ENCODE measurements at places on chromosomes 4 and X.
A peak's percentile ranks its signal among the peaks of the same experiment; 100 is the strongest.

DNA sequence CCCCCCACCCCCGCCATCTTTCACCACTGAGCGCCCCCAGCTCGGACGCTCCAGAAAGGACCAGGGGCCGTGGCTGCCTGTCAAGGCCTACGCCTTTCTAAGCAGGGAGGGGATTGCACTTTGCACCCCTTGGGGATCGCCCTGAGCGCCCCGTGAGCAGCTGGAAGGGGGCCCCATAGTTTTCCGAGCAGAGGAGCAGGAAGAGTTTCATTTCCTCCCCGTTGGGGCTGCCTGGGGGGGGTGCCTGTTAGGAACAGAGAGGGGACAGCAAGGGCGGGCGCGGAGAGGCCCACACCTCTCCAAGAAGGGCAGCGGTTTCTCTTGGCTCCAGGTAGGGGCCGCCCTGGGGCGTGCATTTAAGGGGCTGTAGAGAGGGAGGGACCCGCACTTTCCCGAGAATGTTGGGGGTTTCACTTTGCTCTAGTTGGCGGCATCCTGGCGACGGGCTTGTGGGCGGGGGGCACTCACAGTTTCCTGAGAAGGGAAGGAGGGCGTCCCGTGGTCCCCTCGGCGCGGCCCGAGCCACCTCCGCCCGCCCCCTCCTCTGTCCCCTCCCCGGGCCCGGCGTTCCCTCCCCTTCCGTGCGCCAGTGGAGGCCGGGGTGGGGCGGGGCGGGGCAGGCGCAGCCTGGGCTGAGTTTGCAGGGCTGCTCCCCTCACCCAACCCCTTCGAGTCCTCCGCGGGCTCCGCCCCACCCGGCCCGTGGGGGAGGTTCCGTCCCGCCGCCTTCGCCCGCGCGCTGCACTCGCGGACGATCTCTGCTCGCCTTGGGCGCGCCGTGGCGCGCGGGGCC is 82.3 kb upstream of the CD99 start:
- H3K27ac ChIP-seq = peak overlapping the region; percentile 91
- no peaks in the 10 kb centered on the region for H3K27me3 ChIP-seq
- H3K4me3 ChIP-seq = peak overlapping the region; percentile 83
- H3K36me3 ChIP-seq = peaks cover 4% of the 10 kb centered on the region
- peaks cover 27% of the 10 kb centered on the region for H3K4me1 ChIP-seq

DNA sequence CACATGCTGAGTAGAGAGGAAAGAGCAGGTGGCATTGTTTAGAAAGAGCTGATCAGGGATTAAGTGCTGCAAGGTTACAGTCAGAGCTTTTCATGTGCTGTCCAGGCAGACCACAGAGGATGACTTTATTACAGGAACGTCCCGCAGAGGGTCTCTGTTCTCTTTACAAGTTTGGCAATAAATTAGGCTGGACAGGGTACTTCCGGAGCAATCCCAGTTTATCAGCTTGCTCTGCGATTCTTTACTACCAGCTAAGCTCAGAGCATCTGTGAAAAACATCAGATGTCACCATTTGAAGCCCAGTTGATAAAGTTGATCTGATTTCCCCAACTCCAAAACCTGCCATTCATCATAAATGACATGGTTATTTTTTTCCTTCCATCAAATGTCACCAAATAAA is 633.1 kb downstream of the NLGN4X start:
- no peak overlapping the region for H3K27ac ChIP-seq
- H3K36me3 ChIP-seq = no peaks in the 10 kb centered on the region
- H3K27me3 ChIP-seq = no peaks in the 10 kb centered on the region

- H3K4me1 ChIP-seq = no peaks in the 10 kb centered on the region
- no peak for DNase-seq
- H3K36me3 ChIP-seq = no peaks in the 10 kb centered on the region
- no peak overlapping the region for H3K27ac ChIP-seq
- no peak overlapping the region for H3K4me3 ChIP-seq
Measured at GRCh38 chr4:110787707-110788106, 164.8 kb upstream of the PITX2 start.

GRCh38 chr4:107991945-107992630 is 2.4 kb downstream of the HADH start:
- H3K27ac ChIP-seq = no peak overlapping the region
- H3K4me3 ChIP-seq = no peak overlapping the region
- peaks cover 45% of the 10 kb centered on the region for H3K4me1 ChIP-seq
- H3K36me3 ChIP-seq = no peaks in the 10 kb centered on the region

DNA sequence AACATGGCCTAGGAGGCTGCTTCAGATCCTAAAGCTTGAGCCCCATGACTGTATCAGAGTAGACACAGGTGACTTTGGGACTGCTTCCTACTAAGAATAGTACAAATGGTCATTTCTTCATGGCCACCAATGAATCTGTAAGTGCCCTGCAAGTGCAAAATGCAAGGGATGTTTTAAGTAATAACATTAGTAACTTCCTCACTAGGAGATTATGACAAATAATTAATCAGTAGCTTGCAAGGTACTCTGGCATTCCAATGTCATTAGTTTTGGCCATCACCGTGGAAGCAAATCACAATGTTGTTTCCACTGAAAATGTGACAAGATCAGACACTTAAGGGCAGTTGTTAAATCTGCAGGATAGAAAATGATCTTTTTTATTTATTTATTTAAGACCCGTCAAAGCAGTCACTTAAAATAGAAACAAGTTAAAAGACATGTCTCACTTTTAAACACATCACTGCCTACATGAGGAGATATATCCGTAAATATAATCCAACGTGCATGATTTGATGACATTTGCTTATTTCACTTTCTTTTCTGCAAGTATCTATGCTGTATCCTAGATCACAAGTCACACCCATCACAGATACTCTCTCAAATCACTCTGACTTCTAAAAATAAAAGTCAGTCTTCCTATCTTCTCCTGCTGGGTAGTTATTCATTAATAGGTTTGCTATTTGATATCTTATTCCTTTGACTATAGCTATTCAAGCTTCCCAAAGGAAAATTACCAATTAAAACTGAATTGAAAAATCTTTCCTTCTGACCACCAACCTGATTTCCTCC is 400.6 kb downstream of the IL15 start:
- DNase-seq = no peak
- no peaks in the 10 kb centered on the region for H3K36me3 ChIP-seq
- no peak overlapping the region for H3K4me3 ChIP-seq
- H3K27ac ChIP-seq = no peak overlapping the region
- no peaks in the 10 kb centered on the region for H3K4me1 ChIP-seq
